ENCODE measurements at places on chromosomes 2 and 18.
A peak's percentile ranks its signal among the peaks of the same experiment; 100 is the strongest.

DNA sequence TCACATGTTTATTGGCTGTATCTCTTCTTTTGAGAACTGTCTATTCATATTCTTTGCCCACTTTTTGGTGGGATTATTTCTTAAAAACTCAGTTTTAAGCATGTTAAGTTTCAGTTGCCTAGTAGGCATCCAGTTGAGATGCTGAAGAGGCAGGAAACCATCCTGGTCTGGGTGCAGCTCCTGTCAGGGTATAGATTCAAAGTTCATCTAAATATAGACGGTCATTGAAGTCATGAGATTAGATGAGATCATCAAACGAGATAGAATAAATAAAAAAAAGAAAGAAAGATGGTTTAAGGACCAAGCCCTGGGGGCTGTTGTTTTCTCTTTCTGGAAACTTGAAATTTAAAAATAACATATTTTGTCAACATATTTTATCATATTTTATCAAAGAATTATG lies 9.2 kb upstream of the DNAH7 start:
- no peak for DNase-seq

GRCh38 chr2:222769446-222769845 lies 91.4 kb upstream of the ACSL3 start:
- no peak for DNase-seq

DNA sequence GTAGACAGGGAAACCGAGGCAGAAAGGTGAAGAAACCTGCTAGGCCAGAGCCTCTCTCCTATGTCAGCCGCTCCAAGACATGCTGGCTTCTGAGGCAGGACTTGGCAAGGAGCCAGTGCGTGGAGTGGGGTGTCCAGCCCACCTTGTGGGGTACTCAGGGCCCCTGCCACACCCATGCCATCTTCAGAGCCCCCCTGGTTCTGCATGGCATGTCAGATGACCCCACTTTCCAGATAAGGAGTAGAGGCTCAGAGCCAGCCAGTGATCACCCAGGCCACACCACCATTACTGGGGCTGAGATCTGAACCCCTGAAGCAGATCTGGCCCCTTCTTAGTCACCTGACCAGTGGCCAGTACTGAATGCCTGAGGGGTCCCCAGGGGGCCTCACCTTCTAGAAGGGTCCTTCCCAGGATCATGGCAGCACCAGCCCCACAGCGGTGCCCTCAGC lies 14.7 kb downstream of the CROCC2 start:
- DNase-seq: peak; percentile 11

GRCh38 chr2:220134756-220135534 lies 507.5 kb downstream of the SLC4A3 start:
- no peak for DNase-seq

DNA sequence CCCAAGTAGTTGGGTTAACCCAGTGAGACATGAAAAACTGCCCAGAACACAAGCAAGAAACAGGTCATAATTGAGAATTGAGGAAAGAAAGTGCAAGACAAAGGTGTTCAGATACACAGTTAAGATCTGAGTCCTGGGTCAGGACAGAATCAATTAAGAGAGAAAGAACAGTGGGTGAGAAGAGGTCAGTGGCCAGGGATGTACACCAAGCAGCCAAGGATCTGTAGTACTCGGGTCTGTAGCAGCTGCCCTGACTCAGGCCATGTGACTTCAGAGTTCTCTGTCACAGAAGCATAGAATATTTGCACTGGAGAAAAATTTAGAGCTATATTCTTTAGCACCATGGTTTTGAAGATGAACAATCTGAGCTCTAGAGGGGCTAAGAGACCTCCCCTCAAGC lies 141.6 kb downstream of the SLC8A1 start:
- no peak for DNase-seq

Data from SK-N-SH (cell line).